ENCODE measurements at places on chromosomes 11 and 22.

DNA sequence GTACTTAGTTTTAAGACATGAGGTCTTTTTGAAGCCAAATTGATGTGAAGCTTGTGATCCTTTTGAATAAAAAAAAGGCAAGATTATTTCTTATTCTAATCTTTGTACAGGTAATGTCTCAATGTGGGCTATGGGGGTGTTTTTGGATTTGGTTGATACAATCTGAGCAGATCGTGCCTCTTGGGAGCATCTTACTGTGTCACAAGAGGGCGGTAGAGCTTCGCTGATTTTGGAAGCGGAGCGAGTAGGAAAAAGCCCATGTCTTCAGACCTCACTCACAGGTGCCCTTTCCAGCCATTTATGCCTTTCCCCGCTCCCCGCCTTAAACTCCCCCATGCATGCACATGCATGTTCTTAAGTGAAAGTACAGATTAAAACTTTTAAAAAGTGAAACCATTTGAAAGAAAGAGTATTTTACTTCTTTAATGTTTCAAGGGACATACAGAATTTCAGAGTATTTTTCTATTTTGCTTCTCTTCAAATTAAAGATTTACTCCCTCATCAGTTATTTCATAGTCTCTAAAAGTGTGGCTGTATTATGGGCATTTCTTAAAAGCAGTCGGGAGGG lies 18.8 kb downstream of the DDX25 start:
- DNase-seq = peak; percentile 11

DNA sequence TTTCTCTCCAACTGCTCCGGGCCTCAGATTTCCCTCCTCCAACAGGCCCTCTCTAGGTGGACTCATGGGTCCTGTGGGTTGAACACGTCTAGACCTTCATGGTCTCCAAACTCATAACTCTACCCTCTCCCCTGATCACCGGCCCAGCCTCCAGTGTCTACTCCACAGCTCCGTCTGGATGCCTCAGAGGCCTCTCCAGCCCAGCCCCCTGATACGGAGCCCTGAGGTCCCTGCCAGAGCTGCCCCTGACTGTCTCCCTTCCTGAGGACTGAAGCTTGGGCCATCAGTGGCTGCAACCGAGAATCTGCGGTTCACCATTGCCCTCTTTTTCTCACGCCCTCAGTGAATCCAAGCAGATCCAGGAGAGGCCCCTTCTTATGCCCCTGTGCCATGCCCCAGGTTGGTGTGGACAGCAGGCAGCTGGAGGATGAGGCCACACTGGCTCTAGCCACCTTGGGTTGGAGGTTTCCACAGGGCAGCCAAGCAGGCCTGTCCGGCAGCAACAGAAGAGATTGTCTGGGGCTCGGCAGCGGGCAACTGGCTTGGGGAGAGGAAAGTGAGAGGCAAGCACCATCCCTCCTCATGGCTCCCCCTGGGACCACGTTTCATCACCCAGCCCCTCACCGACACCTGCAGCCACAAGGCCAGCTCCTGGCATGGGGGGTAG lies 104.6 kb upstream of the FGF3 start:
- no peak for DNase-seq

DNA sequence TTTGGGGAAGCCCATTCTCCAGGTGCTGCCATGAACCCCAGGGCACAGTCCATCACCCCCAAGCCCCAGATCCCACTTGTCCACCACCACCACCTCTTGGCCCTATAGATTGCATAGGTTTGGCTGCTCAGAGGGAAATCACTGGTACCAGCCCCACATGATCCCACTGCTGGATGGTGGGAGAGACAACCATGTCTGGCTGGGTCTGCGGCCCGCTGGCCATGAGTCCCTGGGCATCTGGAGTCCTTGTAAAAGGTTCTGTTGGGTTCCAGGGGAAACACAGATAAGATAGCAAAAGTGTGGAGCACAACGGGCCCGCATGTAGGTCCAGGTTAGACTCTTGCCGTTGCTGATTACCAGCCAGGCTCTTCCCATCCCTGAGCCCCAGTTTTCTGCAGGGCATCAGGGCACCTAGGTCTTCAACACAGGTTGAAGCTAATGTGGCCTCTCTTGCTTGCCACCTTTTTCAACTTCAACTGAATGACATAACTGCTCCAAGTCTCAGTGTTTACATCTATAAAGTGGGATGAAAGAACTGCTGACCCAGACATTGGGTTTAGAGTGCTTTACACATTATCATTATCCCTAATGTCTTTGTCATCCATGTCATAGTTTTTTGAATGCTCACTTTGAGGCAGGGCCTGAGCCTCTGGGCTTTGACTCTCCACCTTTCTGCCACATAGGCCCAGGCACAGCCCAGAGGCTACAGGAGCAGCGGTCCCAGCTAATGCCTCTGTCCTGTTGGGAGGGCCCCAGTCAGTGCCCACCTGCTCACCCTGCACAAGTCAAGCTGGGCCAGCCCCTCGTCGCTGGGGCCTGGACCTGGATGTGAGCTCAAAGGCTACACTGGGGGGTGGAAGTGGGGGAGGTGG lies 1.0 kb upstream of the TANGO2 start:
- DNase-seq = no peak

DNA sequence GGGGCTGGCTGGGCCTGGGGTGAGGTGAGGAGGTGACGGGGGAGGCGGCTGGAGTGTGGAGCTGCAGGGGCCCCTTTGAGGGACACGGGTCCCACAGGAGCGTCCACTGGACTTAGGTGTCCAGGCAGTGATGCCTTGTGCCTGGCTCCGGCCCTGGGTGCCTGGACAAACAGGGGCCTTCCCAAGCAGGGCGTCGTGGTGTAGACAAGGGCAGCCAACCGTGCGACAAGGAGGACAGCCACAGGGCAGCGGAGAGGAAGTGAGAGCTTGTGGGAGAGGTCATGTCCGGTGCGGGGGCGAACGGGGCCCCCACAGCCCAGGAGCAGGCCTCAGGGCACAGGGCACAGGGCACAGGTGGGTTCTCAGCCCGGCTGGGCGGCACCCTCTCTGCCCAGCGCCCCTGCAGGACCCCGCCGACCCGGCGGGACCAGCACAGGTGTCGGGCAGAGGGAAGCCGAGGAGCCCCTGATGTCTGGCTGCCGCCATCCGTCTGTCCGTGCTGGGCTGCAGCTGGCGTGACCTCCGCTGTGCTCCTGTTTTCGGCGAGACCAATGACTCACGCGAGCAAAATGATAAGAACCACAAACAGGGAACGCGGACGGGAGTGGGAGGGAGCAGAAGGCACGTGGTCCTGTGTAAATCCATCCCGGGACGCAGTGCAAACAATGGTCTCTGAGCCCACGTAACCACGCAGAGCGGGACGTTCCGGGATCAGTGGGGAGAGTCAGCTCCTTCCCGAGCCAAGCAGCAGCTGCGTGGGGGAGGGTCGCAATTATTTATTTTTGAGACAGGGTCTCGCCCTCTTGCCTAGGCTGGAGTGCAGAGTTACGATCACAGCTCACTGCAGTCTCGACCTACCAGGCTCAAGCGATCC lies 49.1 kb upstream of the A4GALT start:
- DNase-seq = no peak

DNA sequence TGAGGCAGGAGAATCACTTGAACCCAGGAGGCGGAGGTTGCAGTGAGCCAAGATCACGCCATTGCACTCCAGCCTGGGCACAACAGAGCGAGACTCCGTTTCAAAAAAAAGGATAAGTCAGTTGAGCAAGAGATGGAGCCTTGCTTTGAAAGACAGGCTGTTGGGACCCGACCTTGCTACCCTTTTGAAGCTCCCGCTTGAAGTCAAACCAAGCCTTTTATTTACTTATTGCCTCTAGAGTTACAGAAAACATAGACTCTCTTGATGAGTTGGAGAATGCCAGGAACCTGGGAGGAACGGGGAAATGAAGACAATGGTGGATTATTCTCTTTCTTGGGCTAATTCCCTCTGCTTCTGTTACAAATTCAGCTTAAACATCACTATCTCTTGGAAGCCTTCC lies 4.9 kb downstream of the SYN3 start:
- DNase-seq = no peak

- peak; percentile 5 for DNase-seq
These were observed 1.7 kb upstream of the MUC5B start for GRCh38 chr11:1220941-1221721.

- no peak for DNase-seq
These were observed 90.1 kb downstream of the ETS1 start for GRCh38 chr11:128497061-128497775.

- DNase-seq = no peak
These were observed 68.6 kb downstream of the MICAL3 start for GRCh38 chr22:17955590-17956379.

DNA sequence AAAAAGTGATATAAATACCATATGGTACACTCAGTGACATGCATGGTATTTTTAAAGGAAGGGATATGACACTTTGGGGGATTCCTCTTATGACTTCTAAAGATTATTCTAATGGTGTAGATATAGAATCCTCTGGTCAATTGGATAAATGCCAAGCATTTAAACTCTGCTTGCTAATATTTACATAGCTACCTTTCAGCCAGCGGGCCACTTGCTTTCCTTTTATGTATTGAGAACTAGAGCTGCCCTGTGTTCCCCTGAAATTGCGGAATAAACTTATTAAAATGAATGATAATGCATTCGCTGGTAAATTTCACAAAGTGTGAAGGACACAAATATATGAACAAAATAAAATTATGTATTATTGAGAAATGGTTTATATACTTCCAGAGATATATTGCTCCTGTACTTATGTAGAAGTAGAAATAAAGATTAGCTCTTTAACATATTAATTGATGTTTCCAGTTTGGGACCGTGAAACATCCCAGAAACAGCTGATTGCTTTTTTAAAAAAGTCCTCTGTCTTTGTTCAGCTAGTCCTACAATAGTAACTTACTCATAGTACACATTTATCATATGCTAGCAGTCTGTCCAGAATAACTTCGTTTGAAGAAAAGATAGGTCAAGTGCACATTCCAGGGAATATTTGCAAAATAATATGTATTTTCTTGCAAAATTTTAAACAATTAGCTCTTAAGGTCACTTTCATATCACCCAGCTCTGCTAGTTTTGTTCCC lies 40.1 kb upstream of the CARD18 start:
- DNase-seq = no peak

DNA sequence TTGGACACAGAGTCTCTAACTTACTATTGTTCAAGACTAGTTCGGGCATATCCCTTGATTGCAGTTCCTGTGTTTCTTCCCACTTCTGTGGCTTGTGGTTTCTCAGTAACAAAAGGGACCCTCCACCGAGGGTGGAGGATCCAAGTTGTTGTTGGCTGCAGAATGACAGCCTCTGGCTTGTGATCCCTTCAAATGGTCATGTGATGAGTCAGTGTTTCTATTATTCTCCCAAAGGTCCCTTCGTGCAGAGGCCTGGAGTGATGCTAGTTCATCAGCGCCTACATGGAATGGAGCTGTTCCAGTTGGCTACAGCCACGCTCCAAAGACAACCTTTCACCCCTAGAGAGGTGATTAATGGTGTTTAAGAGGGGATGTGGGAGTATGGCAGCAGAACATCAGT lies 2.6 kb upstream of the VWCE start:
- DNase-seq = no peak

GRCh38 chr11:46890665-46891064 lies 27.7 kb downstream of the LRP4 start:
- DNase-seq = no peak

DNA sequence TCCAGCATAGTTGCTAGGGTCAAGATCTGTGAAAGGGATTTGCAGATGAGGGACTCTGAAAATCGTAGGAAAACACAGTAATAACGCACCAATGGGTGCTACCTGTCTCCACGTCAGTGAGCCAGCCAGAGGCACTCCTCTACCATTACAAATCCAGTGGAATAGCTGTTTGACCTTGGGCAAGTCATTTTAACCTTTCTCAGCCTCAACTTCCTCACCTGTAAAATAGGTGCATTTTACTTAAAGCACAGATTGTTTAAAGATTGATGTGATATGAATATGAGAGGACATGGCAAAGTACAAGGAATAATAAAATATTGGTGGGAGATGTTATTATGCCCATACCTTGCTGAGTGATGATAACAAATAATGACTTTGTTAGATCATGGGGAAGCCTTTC lies 148.1 kb upstream of the TTC12 start:
- no peak for DNase-seq

GRCh38 chr22:17234144-17234623 lies 14.9 kb upstream of the ADA2 start:
- no peak for DNase-seq

DNA sequence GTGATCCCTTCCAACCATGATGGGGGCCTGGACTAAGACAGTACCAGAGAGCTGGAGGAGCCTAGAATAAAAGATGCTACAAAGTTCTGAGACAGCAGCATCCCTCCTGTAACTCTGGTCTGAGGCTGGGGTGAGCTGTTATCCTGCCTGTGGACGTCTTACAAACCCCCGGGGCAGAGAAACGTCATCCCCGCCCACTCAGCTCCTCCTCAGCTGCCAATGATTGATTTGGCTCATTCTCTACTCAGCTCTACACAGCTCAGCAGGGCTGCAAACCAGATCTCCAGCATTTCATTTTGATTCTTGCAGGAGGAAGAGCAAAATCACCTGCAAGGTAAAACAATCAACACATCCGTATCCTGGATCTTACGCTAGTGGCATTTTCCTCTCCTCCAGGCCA lies 55.5 kb downstream of the CSNK2A3 start:
- DNase-seq = no peak

GRCh38 chr11:20933086-20933485 lies 263.7 kb downstream of the NELL1 start:
- DNase-seq = no peak

- no peak for DNase-seq
These were observed 4.6 kb upstream of the CDC42BPG start for GRCh38 chr11:64848826-64849597.

DNA sequence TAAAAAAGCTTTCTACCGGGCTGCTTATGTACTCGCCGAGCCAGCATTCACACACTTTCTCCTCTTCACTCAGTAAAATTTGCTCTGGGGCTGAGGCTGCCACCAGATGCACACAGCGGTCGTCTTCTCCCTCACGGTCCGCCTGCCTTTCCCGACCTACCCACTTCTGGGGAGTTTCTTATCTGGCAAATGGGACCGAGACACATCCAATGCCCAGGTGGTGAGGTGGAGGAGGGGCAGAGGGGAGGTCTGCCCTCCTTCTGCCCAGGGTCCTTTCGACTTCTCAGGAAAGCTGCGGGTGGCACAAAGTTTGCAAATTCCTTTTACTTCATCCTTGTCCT lies 43.9 kb downstream of the GRIK4 start:
- DNase-seq = no peak

- DNase-seq = no peak
These were observed 1068.8 kb downstream of the DLG2 start for GRCh38 chr11:84558085-84558905.

DNA sequence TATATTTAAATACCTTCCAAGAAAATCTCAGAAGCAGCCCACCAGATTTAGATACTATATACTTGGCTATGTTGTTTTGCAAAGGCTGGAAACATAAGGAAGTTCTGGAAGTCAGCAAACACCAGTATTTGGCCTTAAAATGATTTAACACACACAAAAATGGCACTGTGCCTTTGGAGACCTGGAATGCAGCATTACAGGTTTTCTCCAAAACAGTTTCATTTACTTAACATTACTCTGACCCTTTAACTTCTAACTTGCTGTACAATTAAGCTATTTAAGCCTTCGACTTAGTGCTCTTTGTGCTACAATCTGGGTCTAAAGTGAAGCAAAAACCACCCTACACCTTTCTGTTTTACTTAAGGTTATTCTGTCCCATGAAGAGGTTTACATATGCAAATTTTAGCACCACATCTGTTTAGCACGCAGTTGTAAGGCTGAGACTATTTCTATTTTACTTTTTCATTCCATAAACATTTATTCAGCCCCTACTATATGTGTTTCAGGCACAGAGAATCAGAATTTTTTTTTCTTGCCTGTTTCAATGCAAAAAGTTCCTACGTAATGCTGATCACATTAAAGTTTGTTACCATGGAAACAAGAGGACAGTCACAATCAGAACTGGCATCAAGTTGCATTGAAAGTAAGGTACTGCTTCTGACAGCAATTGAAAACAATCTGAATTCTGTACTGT lies 70.3 kb downstream of the MAML2 start:
- DNase-seq = no peak

- no peak for DNase-seq
These were observed 44.2 kb upstream of the MICAL2 start for GRCh38 chr11:12066056-12066798.

All from NCI-H2171 (cell line).